ENCODE measurements at places on chromosomes 1 and 21.
A peak's percentile ranks its signal among the peaks of the same experiment; 100 is the strongest.

GRCh38 chr1:102498929-102499328, 502.2 kb upstream of the OLFM3 start:
- no peak for DNase-seq

DNA sequence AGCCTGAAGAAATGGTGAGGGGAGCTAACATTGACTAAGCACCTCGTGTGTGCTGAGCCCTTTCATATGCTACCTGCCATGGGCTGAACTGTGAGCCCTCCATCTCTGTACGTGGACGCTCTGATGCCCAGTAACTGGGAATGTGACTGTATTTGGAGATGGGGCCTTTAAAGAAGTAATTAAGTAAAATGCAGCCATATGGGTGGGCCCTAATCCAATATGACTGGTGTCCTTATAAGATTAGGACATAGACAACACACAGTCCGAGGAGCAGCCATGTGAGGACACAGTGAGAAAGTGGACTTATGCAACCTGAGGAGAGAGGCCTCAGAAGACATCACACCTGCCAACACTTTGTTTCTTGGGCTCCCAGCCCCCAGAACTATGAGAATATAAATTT, 92.7 kb upstream of the ATP1B1 start:
- DNase-seq, result no peak

DNA sequence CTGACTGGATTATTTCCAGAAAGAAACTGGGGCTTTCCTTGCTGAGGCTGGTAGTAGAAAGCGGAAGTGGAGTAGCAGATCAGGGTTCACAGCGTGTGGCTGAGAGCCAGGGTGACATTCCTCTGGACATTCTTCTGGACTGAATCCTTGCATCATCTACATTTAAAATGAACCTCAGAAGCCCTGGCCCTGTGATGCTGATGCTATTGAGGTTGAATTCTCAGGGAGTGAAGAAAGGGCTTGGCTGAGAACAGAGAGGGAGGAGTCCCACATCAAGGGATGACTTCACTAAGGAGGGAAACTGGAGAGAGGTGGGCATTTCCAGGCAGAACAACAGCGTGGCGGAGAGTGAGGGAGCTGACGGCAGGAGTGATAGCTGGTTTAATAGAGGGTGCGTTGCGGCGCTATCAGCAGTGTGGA, 102.3 kb upstream of the LMO4 start:
- no peak for DNase-seq

- peak; percentile 8 for DNase-seq
Measured at GRCh38 chr21:17610911-17611310, 1.8 kb downstream of the BTG3 start.

DNA sequence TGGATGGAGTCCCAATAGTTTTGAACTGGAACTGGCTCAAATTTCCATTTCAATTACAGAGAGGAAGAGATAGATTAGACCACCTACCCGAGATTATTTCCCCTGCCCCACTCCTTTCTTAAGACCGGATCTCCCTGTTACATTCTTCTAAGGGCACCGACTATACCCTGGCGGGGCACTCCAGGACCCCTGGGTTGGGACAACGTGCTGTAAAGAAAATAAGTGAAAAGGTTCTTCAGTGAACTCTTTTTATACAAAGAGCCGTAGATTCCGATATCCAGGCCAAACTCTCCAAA, 6.7 kb downstream of the NR5A2 start:
- no peak for DNase-seq

DNA sequence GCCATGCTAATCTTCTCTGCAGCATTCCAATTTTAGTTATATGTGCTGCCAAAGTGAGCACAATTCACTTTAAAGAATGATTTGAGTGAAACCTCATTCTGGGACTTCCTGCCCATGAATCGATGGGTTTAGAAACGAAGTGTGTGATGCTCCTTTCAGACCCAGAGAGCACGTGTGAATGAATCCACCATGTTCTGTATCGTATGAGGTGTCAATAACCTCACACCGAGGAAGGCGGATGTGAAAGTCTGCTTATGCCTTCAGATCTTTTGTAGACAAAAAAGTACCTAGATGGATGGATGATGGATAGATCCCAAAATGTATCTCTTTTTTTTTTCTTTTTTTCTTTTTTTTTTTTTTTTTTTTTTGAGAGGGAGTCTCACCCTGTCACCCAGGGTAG, 13.8 kb downstream of the UBASH3A start:
- no peak for DNase-seq

DNA sequence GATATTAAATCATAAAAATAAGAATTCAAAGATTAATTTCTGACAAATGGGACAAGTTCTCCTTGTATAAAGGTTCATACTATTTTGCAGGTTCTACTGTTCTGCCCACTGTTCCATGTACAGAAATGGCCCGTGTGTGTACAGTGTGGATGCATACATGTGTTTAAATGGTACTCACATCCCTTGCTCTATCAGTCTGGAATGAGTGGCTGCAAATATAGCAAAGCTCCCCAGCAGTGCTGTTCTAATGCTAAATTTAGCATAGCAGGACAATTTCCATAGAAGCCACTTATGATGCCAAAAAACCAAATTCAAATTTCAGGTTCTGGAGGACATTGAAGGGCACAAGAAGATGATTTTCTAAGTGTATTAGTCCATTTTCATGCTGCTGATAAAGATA, 9.4 kb upstream of the SEC16B start:
- no peak for DNase-seq

- DNase-seq, result no peak
Measured at GRCh38 chr1:219797009-219797408, 131.3 kb downstream of the SLC30A10 start.

All from NAMALWA (cell line).